C1 segment of cervical spinal cord (tissue), 14 donors: ENCODE measurements at places on chromosomes 6 and 20.

DNA sequence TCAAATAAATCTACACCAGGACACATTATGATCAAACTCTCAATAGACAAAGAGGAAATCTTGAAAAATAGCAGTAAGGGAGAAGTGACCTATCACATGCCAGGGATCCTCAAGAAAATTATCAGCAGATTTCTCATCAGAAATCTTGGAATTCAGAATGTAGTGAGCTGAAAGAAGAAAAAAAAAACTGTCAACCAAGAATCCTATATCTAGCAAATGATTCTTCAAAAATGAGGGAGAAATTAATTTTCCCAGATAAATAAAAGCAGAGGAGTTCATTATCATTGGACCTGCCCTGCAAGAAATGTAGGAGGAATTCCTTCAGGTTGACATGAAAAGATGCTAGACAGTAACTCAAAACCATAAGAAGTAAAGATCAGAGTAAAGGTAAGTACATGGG is 363.6 kb downstream of the TFAP2A start:
- no peak for DNase-seq

GRCh38 chr20:48986899-48987298 is 59.2 kb upstream of the CSE1L start:
- no peak for DNase-seq

DNA sequence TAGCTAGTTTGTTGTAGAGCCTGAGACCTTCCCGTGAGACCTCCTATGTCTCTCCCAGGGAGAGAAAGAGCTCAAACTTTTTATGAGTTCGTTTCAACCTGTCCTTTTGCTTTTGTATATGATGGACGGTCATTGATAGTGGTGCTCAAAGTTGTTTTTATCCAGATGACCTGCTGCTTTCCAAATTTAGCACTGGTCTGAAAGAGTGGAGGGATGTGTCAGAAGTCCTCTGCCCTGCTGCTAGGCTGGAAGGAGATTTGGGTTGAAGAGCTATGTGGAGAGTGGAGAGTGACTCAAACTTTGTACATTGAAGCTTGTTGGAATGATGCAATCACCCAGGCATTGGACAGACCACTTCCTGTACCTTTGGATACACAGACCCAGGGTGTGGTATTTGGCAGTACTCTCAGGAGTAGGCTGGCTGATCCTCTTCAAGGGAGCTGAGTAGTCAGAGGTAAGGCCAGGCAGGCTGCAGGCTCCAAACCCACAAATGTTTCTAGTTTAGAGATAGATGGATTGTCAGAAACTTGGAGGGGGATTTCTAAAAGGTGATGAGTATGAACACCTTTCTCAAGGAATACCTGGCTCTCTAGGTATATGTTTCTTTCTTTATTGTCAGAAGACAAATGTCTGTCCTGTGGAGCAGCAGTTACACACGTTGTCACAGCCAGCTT is 49.4 kb upstream of the RREB1 start:
- no peak for DNase-seq

GRCh38 chr6:106739387-106739786 is 110.0 kb downstream of the QRSL1 start:
- DNase-seq: no peak

DNA sequence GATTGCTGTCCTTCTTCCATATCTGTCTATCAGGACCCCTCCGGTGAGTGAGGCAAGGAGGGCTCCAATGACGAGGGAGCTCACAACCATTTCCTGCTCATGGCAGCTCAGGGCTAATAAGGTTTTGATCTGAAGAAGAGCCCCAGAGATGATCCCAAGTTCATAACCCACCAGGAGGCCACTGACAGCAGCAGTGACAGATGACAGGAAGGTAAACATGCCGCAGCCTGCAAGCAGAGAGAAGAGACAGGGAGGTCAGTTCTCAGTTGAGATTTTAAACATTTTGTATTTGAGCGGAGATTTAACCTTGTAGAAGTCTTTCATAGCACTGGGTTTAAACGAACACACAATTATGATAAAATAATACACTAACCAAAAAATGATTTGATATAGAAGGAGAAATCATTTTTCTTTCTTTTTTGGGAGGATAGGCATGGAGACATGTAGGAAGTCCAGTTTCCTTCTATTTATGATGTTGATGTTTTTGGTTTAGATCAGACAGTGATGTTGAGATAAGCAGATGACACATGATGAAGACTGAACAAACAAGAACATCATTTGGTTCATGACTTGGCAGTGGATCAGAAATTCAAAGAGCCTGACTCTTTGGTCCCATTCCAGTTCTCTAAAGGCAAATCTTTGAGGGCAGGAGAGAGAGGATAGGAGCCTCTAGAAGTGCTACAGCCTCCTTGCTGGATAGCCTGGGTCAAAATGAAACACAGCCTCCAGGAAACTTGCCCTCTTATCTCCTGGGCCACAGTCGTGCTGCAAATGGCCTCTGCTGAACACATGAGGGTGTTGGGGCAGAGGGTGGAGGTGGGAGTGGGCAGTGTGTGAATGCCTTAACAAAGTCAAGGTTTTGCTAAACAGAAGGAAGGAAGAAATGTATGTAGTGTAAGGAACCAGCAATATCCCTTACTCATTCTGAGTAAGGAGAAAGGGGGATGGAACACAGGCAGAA is 22.6 kb downstream of the SLC2A12 start:
- DNase-seq: no peak

GRCh38 chr6:133040094-133040802 is 200.9 kb upstream of the EYA4 start:
- DNase-seq: no peak

- DNase-seq: no peak
These were observed 19.2 kb downstream of the C6orf62 start for GRCh38 chr6:24699521-24700359.

GRCh38 chr6:154508573-154509375 is 1.7 kb downstream of the CNKSR3 start:
- no peak for DNase-seq

GRCh38 chr6:3516092-3516491 is 59.2 kb upstream of the SLC22A23 start:
- no peak for DNase-seq

DNA sequence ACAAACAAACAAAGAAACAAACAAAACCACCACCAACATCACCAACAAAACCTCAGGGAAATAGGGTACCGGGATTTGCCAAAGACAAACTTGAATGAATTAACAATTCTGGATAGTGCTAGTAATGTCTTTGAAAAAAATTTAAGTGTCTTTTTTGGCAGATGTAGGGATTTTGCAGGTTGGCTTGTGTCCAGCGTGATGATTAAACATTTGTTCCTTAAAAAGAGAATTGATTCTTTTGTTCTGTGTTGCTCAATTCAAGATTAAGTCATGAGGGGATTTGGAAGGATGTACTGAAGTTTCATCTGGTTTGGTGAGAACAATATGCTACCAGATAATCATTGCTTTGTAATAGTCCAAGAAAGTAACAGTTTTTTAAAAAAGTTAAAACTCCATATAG is 125.1 kb upstream of the HS3ST5 start:
- no peak for DNase-seq

DNA sequence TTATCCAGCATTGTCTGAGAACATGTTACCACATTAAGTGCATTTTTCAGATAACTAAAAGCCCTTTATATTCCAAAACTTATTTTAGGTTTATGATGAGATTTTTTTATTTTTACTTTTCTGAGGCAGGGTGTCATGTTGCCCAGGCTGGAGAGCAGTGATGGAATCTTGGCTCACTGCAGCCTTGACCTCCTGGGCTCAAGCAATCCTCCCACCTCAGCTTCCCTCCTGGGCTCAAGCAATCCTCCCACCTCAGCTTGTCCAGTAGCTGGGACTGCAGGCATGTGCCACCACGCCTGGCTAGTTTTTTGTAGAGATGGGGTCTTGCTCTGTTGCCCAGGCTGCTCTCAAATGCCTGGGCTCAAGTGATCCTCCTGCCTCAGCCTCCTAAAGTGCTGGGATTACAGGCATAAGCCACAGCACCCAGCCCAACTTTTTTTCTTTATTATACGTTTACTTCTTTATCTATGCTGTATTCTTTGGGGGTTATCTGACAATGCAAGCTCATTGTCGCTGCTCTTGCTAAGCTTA is 6.2 kb downstream of the DYNLT1 start:
- no peak for DNase-seq

DNA sequence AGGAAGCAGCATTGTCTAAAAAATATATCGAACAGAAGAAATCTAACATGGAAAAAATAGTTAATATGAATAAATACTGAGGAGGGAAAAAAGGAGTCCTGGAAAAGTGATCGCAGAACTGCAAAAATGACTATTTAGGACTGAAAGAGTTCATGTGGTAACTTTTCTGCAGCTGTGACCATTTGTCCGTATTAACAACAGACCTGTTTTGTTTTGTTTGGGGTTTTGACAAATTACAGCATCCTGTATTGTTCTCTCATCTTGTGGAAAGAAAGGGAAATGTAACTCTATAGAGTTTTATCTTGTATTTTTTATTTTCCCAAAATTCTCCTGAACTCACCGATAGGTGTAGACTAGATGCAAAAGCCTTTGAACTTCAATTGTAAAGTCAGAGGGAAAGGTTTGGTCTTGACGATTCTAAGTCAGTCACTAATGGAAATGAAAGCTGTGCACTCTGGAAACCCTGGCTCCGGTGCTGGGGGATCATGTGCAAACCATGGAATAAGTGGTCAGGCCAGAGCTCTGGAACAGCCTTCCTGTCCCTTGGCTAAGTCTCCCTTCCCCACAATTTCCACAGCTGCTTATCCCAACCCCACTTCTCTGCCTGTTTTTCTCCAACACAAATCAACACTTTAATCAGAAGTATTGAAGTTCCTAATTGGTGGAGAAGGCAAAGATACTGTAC is 51.2 kb upstream of the MARCKS start:
- DNase-seq: no peak

GRCh38 chr20:9918348-9918747 is 79.5 kb upstream of the PAK5 start:
- DNase-seq: no peak

DNA sequence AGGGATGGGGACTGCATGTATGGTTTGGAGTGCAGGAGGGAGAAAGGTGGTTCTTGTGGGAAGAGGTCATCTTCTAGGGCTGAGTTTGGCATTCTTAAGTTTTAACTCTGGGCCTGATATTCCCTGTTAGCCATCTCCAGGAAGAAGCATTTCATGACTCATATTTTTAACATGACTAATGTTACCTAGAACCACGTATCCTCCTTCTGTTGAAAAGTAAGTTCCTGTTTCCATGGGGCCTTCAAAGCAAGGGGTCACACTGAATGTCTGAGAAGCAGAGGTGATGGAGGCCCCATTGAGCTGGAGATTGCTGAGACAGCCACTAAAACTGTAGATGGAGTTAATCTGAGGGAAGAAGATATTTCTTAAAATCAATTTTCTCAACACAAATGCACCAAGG is 30.2 kb downstream of the FAM229B start:
- no peak for DNase-seq

GRCh38 chr6:7264041-7264440 is 49.0 kb downstream of the SSR1 start:
- DNase-seq: no peak

GRCh38 chr6:73695619-73696421 is at the start of gene CD109:
CD109 (plus strand) TSS chr6:73696203; CDS start chr6:73696216, 13 bp downstream.
- DNase-seq: peak; percentile 11

GRCh38 chr6:42702200-42702599 is 20.2 kb downstream of the PRPH2 start:
- DNase-seq: no peak

DNA sequence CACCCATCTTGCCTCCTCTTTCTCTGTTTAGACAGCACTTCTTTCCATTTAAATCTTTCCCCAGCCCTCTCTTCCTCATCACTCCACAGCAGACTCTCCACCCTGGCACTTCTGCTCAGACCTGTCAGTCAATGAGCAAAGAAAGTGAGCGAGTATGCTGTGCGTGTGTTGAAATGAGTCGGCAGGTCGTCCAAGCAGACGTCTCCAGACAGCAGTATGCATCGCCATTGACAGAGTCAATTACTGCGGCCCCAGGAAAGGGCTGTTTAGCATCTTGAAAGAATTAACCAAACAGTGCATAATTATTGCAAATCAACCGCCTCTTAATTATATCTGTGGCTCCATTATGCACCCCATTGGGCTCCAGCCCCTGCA is 54.8 kb upstream of the KCNG1 start:
- no peak for DNase-seq

DNA sequence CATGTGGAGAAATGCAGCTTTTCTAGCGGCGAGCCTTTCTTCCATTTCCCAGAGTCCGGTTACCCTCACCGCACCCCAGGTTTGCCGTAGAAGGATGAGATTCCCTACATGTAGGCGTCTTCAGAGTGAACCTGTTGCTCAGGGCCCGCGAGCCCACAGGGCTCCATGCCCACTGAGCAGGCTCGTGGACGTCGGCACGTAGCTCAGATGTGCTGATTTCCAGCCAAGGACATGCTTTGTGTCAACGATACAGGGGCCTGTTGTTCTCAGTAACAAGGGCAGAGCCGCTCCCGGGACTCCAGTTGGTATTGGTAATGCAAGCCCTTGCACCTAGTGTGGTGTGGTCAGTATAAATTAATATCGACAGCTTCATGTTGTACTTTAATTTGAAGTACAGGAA is 159.6 kb downstream of the MTHFD1L start:
- no peak for DNase-seq

GRCh38 chr6:46410334-46410953 is 80.8 kb downstream of the RCAN2 start:
- no peak for DNase-seq

DNA sequence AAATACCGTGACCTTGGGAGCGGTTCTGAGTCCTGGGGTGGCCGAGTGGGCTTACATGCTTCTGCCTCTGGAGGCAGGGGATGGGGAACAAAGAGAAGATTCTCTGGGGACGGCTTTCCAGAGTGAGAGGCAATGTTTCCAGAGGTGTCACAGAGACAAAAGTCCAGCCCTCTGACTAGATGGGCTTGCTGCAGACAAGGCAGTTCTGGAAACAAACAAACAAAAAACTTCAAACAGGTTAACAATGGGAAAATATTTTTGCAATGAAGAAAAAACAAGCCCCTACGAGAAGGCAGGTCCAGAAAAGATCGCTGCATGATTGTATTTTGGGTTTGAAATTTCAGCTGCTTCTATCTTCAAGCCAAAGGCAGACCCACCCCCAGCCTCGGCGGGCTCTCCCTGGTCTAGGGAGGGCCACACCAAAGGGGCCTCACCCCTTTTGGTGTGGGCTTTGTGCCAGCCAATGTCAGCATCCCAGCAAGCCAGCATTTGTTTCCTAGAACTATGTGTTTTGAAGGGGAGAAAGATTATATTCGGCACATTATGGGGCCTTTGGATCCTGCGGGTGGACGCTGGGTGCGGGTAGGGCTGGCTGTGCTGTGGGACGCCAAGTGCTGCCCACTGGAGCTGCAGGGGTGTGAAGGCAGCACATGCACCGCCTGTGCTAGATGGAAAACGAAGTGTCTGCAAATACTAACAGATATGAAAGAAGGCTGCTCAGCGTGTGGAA is 42.9 kb downstream of the RIOK1 start:
- no peak for DNase-seq

DNA sequence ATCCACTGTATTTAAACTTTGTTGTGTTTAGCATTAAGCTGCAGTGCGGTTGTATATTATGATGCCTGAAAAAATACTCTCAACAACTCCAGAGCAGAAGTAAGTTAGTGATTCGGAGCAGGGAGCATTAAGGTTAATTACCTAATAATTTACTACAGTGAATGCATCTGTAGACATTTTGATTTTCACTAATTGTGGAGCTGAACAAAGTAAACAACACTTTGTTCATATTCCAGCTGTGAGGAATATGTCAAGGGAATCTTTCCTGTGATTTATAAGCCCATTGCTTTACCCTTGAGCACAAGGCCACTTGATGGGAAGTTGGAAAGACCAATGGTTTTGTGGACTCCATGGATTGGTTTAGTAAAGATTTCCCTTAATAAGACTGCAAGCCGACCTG is 77.1 kb downstream of the CBLN4 start:
- no peak for DNase-seq
